Fibroblast of upper back skin (primary cell): ENCODE measurements at places on chromosomes 2 and 18.

DNA sequence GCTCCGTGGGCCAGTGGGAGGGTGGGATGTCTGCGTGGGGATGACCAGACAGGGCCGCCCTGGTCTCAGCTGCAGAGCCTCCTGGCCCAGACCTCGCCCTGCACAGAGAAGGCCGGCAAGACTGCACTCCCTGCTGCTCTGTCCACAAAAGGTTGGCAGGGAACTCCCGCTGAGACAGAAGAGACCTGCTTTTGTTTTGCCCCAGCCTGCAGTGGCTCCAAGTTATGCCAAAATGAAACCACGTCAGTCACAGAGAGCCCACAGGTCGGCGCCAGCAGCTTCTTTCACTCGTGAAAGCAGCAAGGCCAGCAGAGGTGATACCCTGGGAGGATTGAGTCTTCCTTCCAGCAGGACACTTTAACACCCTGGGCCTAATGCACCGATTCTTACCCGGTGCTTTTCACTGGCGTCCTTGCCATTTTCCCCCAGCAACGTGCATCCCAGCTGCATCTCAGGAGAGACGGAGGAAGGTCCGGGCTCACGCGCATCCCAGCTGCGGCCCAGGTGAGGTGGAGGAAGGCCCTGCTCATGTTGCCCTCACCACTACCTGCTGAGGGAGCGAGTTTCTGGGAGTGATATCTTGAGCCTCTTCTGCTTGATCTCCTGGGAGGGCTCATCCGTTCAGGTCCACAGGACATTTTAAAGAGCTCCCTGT lies 22.1 kb upstream of the CTDP1 start:
- DNase-seq, result no peak

DNA sequence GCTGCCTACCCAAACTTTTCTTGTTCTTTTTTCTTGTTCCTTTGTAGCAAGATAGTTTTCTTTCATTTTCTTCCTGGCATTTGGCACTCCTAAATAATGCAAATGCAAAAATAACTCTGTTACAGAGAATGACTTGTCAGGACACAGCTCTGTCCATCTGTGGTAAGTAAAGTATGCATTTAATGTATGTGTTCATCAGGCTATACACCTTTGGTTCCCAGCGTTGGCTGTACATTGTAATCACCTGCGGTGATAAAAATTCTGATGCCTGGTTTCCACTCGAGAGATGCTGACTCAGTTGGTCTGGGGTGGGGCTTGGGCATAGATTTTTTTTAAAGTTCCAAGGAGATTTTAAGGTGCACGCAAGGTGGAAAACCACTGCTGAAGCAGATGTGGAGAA lies at the start of gene SERPINB13:
Gene SERPINB13, plus strand, starts transcription at position 378 of the 400 bp plus-strand sequence. CDS start 1,325 bp downstream, outside the sequence.
- no peak for DNase-seq

DNA sequence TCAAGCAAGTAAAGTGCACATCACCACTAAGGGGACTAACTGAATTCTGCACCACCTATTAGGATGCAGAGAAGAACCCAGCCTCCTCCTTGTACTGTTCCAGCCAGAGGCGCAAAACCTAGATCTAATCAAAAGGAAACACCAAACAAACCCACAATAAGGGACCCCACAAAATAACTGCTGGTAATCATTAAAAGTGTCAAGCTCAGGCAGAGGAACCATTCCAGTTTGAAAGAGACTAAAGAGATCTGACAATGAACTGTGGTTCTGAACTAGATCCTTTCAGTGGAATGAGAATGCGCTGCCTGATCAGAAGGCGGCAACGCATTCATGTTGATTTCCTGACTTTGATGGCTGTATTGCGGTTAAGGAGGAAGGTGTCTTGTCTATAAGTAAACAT lies 16.8 kb downstream of the HDLBP start:
- no peak for DNase-seq

GRCh38 chr2:160489111-160489510 lies 4.5 kb downstream of the RBMS1 start:
- peak; percentile 42 for DNase-seq

DNA sequence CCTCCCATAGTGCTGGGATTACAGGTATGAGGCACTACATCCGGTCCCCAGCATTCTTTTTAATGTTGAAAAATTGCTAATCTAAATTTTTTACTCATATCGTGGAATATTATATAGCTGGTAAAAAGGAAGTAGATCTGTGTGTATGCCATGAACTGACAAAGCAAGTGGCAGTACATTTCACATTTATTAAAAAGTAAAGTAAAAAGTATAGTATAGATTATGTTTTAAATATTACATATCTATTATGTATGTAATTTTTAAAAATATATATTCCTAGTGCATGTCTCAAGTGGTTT lies 25.1 kb downstream of the PLEKHB2 start:
- no peak for DNase-seq

GRCh38 chr2:157497638-157498314 lies 53.9 kb upstream of the CYTIP start:
- peak; percentile 50 for DNase-seq

DNA sequence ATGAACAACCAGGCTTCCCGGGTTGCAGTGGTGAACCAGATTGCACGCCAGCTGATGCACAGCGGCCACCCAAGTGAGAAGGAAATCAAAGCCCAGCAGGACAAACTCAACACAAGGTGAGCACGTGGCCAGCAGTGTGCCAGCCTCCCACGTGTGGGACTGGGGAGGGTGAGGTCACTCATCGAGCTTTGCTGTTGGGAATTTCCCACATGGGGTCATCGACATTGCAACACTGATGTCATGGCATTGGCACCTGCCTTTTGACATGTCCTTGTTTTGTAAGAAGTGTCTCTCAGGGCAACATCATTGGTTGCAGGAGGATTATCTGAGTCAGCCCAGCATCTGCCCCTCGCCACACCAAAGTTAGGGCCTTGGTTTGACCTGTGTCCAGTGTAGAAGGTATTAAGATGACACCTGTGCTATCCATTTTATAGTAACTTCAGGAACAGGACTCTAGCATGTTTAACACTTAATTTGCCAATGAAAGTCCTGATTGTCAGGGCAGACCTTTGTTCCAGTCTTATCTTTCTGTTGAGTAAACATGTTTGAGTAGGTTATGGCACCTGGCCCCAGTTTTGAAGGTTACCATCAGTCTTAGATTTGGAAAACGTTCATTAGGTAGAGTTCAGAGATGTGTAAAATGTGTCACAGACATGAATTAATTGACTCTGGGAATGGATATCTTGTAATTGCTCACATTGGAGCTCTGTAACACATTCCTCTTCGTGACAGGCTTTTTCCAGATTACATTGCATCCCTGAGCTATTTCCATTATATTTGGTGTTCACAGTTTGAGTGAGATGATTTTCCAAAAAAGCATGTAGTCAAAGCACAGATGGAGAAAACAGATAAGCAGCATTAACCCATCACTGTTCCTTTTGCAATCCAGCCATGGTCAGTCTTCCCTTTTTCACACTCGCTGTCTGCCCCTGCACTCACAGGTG lies 93.3 kb upstream of the EML6 start:
- no peak for DNase-seq

GRCh38 chr18:63445037-63445436 lies 22.8 kb upstream of the VPS4B start:
- no peak for DNase-seq

GRCh38 chr2:149731079-149731478 lies 143.5 kb upstream of the MMADHC start:
- no peak for DNase-seq

- peak; percentile 86 for DNase-seq
Measured at GRCh38 chr2:11344342-11344955, at the start of gene ROCK2. Gene ROCK2 (minus strand): TSS chr2:11344636. CDS start chr2:11344136, 500 bp downstream.

DNA sequence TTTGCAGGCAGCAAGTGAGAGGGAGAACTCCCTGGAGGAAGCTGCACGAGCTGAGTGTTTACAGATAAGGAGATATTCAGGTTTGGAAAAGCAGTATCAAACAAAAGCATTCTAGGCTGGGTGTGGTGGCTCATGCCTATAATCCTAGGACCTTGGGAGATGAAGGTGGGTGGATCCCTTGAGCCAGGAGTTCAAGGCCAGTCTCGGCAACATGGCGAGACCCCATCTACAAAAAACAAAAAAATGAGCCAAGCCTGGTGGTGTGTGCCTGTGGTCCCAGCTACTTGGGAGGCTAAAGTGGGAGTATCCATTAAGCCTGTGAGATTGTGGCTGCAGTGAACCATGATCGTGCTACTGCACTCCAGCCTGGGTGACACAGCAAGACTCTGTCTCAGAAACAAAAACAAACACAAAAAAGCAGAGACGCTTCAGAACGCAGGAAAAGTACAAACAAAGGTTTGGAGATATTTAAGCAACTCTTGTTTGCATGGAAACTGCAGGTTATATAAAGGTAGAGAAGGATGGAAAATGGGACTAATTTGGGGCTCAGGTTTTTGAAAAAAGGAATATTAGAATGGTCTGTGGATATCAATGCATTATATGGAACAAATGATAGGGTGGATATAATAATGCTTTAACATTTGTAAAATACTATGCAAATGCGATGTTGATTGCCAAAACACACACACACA lies 31.6 kb downstream of the MYCN start:
- DNase-seq, result no peak

GRCh38 chr18:47461406-47461948 lies 210.0 kb upstream of the SKOR2 start:
- DNase-seq, result no peak

- peak; percentile 74 for DNase-seq
Measured at GRCh38 chr2:57891086-57891712, 155.4 kb upstream of the VRK2 start.

DNA sequence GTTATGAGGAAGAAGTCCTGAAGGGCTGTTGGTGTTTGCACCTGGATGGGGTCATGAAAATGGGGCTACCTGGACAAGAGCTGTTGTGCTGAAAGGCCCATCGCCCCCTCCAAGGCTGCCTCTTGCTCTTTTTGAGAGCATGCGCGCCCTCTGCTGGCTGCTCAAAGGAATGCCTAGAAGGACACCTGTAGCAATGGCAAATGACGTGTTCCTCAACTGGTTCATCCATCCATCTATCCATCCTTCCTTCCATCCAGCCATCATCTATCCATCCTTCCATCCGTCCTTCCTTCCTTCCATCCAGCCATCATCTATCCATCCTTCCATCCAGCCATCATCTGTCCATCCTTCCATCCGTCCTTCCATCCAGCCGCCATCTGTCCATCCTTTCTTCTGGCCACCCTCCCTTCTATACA lies 17.2 kb upstream of the RPL31 start:
- peak; percentile 72 for DNase-seq

GRCh38 chr2:223725494-223725893 lies 111.9 kb downstream of the AP1S3 start:
- peak; percentile 97 for DNase-seq

GRCh38 chr18:39951142-39951720 lies 2003.8 kb upstream of the PIK3C3 start:
- DNase-seq, result peak; percentile 28
